ENCODE measurements at places on chromosomes 12 and 14.

- no peak for DNase-seq
Measured at GRCh38 chr12:13230500-13230899, 34.0 kb downstream of the EMP1 start.

DNA sequence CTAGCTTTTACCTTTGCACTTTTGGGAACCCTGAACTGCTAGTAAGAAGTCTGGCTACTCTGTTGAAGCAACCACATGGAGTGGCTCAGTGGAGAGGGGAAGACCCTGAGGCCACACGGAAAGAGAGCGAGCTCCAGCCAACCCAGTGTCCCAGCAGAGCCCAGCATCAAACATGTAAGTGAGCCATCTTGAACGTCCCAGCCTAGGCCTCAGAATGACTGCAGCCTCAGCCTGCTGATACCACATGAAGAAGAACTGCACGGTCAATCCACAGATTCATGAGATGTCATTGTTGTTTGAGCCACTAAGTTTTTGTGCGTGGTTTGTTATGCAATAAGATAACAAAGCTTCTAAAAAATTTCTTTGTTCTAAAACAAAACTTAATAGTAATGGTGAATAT lies 40.2 kb downstream of the TFCP2 start:
- no peak for DNase-seq

- DNase-seq = no peak
Measured at GRCh38 chr12:124191024-124191359, 103.9 kb upstream of the RFLNA start.

DNA sequence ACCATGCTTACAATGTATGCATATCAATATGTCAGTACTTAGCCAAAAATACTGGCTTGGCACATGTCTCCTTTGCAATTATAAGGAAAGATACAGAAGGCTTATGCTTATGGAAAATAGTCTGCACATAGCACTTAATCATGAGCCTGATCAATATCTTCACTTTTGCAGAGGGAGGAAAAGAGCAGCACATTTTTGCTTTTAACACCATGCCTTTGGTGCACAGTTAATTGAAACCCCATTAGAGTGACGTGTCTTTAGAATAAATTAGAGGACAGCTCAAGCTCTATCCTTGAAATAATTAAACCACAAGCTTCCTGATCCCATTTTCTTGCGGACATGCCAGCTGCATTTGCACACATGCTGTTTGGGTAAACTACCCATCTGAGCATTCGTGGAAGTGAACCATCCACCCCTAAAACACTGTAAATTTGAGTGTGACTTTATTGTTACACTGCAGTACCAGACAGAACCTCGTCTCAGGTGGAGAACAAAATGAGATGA lies 839.9 kb upstream of the MGAT4C start:
- no peak for DNase-seq

- no peak for DNase-seq
Measured at GRCh38 chr14:91070572-91070971, 10.1 kb upstream of the RPS6KA5 start.

Measured in naive thymus-derived CD8-positive, alpha-beta T cell (primary cell).